SW480 (cell line): ENCODE measurements at places on chromosomes 13 and 19.

DNA sequence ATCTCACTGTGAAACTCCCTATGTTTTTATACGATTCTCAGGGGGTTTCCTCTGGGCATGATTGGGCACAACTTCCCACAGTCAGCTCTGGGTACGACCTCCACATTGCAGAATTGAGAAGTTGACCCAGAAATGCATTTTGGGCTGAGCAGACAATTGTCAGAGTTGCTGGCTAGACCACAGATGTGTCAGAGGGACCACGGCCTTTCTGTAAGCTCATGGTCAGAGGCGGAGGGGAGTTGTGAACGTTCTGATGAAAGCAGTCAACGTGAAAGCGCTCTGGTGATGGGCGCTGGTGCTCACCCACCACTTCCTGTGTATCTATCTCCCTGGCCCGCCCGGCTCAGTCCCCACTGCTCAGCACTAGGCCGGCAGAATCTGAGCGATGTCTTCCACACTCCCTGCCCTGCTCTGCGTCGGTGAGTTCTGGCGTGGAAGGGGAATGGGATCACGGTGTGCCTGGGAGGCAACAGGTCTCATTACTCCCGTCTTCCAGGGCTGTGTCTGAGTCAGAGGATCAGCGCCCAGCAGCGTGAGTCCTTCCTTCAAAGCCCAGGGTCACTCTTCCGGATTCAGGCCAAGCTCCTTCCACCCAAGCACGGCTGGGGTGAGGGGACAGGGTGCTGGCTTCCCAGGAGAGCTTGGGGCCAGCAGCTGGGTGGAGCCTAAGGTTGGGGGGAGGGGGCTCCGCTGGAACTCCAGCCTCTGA, at the start of gene NCR1:
Gene NCR1 (plus strand): TSS at position 346 of the 709 bp plus-strand sequence. CDS start 40 bp downstream, at position 386.
- DNase-seq = no peak

- no peak for DNase-seq
These were observed 182.1 kb upstream of the TSHZ3 start for GRCh38 chr19:31531326-31531725.

DNA sequence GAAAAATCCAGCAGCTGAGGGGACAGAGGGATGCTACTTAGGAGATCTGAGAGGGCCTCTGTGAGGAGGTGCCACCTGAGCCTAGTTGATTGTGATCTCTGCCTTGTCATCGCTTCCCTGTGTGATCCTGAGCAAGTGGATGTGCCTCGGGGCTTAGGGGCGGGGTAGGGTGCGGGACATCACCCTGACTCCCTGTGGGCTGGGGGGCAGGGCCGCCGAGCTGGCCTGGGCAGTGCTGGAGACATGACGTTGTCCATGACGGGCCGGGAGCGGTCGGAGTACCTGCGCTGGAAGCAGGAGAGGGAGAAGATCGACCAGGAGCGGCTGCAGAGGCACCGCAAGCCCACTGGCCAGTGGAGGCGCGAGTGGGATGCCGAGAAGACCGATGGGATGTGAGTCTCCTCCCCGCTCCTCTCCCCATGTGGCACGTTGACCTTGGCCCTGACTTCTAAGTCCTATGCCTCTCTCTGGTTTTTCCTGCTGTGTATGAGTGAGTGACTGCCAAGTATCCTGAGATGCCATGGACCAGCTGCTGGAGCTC, 8.2 kb upstream of the INAFM1 start:
- no peak for DNase-seq

GRCh38 chr19:38718747-38719543, 25.3 kb downstream of the CAPN12 start:
- peak; percentile 58 for DNase-seq

DNA sequence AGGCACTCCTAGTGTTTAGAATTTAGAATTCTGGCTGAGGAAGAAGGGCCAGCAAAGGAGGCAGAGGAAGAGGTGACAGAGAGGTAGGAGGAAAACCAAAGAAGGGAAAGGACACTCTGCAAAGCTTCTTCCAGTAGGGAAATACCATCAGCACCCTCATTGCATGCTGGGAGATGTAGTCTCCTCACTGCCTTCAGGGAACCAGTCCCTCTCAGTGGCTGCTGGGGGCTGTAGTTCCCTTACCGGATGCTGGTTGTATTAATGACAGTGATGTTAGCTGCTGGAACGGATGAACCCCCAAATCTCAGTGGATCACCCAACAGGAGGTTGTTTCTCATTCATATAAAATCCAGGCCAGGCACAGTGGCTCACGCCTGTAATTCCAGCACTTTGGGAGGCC, 10.1 kb downstream of the GRIN2D start:
- peak; percentile 77 for DNase-seq

DNA sequence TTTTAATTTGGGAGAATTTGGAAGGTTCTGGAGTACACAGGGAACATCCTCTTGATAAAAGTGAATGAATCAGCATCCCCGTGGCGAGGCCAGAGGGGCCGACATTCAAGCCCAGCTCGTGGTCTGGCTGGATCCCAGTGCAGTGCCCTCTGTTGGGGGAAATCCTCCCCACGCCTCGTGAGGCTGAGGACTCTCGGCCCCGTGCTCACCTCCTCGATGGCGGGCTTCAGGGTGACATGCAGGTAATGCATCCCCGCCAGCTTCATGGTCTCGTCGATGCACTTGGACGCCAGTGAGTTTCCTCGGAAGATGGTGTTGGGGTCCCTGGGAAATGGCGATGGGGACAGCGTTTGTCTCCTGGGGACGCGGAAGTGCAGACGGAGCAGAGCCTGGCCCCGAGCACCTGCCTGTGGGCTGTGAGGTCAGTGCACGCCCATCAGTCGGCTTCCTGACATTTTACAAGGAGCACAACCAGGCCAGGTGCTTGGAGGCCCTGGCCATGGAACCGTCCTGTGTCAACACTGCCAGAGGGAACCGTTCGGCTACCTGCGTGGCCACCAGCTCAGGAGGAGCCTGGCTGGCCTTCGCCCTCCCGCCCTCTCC, 43.3 kb upstream of the C13orf46 start:
- no peak for DNase-seq

DNA sequence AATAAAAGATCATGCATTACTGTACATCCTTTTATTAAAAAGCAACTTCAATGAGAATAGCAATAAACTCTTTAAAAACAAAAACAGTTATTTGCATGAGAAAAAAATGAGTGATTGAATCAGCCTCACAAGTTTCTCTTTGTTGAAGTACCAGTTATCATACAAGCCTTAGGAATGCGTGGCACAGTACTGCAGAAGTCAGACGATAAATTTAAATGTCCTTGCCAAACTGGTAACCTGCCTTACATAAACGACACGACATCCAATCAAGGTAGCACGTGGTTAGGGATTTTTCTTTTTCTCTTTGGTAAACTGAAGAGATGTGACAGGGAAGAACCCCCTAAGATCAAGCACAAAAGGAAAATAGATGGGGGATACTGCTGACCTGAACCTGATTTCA, 251.0 kb downstream of the KLF12 start:
- DNase-seq = no peak

DNA sequence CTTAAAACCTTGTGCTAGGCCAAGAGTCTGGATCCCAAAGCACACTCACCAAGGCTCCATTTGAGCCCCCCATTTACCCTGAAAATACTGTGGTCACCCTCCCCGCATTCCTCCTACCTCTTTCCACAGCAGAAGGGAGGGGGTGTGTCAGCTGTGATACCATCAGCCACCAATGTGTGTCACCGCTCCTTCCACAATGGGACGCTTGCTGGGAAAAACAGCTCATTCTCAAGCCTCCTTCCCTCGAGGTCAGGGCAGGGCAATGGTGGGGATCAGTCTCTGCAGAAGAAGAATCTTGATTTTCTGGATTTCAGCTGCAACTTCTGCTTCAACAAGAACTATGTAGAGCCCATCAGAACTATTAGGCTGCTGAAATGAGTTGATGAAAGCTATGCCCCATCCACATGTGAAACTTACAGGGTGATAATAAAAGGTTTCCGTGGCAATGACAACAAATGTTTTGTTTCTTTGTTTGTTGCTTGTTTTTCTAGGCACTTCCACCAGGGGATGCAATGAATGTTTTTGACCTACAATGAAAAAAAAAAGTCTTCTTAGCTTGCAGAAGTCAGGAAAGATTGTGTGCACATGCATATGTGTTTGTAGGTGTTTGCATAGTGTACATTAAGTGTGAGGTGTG, 26.4 kb upstream of the ZNF507 start:
- peak; percentile 47 for DNase-seq

DNA sequence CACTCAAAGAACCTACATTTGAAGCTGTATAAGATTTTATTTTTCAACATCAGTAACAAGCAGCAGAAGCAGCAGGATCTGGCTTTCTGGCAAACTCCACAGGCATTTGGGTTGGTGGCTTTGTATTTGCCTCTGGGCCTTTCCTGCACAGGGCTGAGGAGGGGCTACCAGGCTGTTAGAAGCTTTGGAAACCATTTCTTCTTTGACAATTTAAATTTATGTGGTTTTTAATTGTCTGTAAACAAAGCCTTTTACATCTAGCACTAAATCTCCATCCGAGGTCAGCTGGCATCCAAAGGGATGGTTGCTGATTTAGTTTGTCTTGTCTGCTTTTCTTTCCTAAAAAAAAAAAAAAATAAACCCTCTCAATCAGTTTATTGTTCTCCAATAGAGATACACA, 127.5 kb upstream of the OBI1 start:
- DNase-seq = no peak

GRCh38 chr13:24184882-24185281, 24.4 kb downstream of the SPATA13 start:
- DNase-seq = no peak

GRCh38 chr19:44777715-44778347, at the start of gene CBLC:
Gene CBLC, plus strand, starts transcription at chr19:44777890. Its CDS starts 42 bp downstream, at chr19:44777932.
- peak; percentile 76 for DNase-seq

DNA sequence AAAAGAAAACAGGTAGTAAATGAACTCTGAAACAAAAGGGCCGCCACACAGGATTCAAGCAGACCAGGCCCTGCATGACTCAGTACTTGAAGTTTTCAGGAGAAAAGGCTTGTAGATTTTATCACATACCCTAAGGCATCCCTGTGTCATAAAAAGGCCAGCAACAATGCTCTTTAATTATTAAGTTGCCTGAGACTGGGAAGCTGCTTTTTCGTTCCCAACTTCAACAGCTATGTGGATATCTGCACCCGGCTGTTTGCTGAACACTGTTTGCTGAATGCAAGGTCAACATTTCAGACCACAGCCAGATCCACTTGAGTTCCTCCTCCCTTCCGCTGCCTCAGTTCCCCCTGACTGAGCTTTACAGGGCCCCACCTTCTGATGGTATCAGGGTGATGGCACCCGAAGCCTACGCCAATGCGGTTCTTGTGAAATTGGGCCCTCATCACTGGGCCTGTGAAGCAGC, 6.1 kb upstream of the ECH1 start:
- DNase-seq = no peak
